Ovary (tissue), 10 donors: ENCODE measurements at places on chromosomes 2 and 18. TPM values are rescaled to one million over a fixed set of nuclear protein-coding genes. Genes with fewer than 3 reads are reported as not detected.

Gene STARD6
- polyA plus RNA-seq, result not detected

Gene IL37
- polyA plus RNA-seq, result not detected

Gene RSAD2
- polyA plus RNA-seq, result 11.1 TPM

Gene FAM228A
- 1.3 TPM for polyA plus RNA-seq

Gene TSHZ1
- polyA plus RNA-seq, result 27.9 TPM

Gene RTP5
- polyA plus RNA-seq, result not detected

Gene HOXD1
- polyA plus RNA-seq, result 0.58 TPM

Gene KLHL29
- 3.9 TPM for polyA plus RNA-seq

Gene ZAP70
- 1.2 TPM for polyA plus RNA-seq

Gene OR6B2
- polyA plus RNA-seq, result not detected

Gene PLA2R1
- 16.6 TPM for polyA plus RNA-seq

Gene HOXD10
- 8.1 TPM for polyA plus RNA-seq

Gene ATP6V1C2
- polyA plus RNA-seq, result 0.48 TPM
